A549 treated with RU486 at 1 μM for 4 hours (cell line): ENCODE measurements at places on chromosomes 6 and 20. TPM values are rescaled to one million over a fixed set of nuclear protein-coding genes. Genes with fewer than 3 reads are reported as not detected.

Gene CDH4
- total RNA-seq = 5.7 to 9.4 TPM (median 7.8 TPM) in 5 replicates

Gene CD24
- total RNA-seq = 180 to 282 TPM (median 255 TPM) in 5 replicates

Gene SERPINB1
- total RNA-seq = 47.7 to 58.4 TPM (median 54.3 TPM) in 5 replicates

Gene ENPP1
- 0.95 to 1.7 TPM (median 1.6 TPM) in 5 replicates for total RNA-seq

Gene TBCC
- 13.8 to 18.5 TPM (median 17.0 TPM) in 5 replicates for total RNA-seq
